Stimulated activated CD4-positive, alpha-beta T cell treated with anti-CD3 and anti-CD28 coated beads, Interleukin-4, amount 100 ng/mL, for 4 hours (primary cell): ENCODE measurements at places on chromosomes 1 and 21.

DNA sequence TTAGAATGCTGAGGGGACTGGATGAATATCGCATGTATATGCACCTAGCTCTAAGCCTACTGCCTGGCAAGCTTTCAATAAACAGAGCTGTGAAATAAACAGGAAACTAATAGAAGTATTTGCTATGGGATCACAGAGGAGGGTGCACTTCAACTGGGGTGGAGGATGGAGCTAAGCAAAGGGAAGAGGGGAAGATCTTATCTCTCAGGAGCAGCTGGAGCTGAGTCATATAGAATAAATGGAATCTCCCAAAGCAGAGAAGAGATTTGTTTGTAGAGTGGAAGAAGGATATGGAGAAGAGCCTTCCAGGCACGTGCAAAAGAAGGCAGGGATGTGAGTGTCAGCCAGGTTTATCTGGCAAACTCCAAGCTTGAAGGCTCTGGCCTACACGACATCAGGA lies 17.0 kb upstream of the KCNA10 start:
- DNase-seq = no peak

- DNase-seq = no peak
Measured at GRCh38 chr1:171984850-171985485, 143.7 kb downstream of the DNM3 start.

- no peak for DNase-seq
Measured at GRCh38 chr1:52153010-52153409, 11.1 kb downstream of the ZFYVE9 start.

GRCh38 chr1:51623025-51623424 lies 6.1 kb downstream of the OSBPL9 start:
- DNase-seq = no peak

DNA sequence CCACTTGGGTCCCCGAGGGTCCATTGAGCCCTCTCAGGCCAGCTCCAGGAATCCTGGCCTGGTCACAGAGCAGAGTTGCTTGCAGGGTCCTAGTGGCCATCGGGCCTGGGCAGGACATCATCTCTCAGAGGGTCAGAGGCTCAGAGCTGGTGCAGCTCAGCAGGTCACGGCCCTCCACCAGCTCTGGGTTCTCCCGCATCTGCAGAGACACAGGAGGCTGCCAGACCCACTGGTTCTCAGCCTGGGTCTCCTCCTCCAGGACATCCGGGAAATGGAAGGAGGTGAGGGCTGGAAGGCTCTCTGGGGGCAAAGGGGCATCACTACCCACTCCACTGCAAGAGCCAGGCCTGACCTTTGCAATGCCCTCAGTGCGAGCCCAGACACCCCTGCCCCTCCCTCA lies 6.5 kb downstream of the TMEM54 start:
- DNase-seq = no peak

DNA sequence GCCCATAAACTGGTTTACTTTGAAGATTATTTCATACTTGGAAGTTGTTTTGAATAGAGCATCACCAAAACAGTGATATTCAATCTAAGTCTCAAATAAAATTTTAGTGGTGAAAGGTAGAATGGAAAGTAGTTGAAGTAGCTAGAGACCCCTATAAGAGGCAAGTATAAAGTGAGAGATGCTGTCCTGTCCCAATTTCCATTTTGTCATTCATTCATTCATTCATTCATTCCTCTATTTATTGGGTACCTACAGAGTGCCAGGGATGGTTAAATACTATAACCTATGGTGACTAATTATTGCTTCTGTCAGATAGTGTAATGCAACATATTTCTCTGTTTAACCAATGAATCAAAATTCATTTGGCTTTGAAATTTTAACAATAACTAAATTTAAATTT lies 32.7 kb downstream of the RRAGC start:
- no peak for DNase-seq

- DNase-seq = no peak
Measured at GRCh38 chr1:85660541-85660940, 47.7 kb downstream of the ZNHIT6 start.

- no peak for DNase-seq
Measured at GRCh38 chr1:224373008-224373590, 16.4 kb downstream of the CNIH4 start.

GRCh38 chr1:115432061-115432460 lies 94.0 kb upstream of the NGF start:
- DNase-seq = no peak

DNA sequence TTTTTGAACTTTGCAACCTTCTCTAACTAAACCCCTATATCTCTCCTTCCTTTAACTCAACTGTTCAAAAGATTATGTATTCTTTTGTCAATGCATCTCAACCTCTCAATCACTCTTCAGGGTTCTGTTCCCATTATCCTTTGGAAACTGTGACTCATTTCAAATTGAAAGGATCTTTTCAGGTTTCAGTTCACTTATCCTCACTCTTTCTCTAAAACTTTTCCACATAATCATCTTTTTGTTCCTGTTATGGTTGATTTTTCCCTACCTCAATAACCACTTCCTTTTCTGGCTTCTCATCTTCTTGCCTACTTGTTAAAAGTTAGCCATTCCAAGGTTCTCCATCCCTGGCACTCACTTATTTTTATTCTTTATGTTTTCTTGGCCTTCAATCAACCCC lies 56.2 kb upstream of the NUF2 start:
- no peak for DNase-seq

- no peak for DNase-seq
Measured at GRCh38 chr1:11194407-11195176, 5.4 kb downstream of the ANGPTL7 start.

GRCh38 chr1:224168859-224169380 lies 14.1 kb upstream of the DEGS1 start:
- DNase-seq = no peak

GRCh38 chr21:15895142-15896106 lies 165.6 kb downstream of the USP25 start:
- DNase-seq = no peak

GRCh38 chr1:79929356-79929755 lies 922.8 kb upstream of the ADGRL4 start:
- DNase-seq = no peak

DNA sequence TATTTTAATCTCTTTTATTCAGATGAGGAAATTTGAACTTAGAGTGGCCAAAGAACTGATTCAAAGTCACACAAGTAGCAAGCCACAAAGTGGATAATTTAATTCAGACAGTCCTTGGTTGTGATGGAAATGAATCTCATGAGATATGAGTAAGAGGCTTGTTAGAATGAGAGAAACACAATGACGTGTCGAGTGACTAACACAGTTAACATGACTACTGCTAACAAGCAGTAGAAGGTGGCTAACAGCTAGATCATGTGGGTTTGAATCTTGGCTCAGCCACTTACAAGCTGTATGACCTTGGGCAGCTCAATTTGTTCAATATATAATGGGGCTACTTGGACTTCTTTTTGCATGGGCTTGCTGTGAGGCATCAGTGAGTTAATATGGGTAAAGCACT lies 104.5 kb upstream of the LMO4 start:
- no peak for DNase-seq

GRCh38 chr1:152026895-152027294 lies 9.9 kb downstream of the S100A11 start:
- DNase-seq = no peak

- DNase-seq = no peak
Measured at GRCh38 chr1:63981408-63981773, 207.6 kb downstream of the ROR1 start.

DNA sequence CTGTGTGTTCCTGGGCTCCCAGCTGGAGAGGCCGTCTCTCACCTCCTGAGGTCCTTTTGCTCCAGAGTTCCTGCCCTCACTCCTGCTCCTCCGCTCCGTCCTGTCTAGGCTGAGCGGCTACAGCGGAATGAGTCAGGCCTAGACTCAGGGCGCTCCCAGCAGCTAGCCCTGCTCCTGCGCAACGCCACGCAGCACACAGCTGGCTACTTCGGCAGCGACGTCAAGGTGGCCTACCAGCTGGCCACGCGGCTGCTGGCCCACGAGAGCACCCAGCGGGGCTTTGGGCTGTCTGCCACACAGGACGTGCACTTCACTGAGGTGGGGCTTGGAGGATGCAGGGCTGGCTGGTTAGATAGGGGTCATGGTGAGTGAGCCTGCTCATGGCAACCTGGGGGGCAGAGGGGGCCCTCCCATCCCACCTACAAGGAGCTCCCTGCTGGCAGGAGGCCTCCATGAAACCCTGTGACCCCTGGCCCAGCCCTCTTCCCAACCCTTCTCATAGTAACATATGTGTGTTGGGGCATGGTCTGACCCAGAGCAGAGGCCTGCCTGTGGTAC lies 15.1 kb downstream of the PSRC1 start:
- DNase-seq = no peak

- no peak for DNase-seq
Measured at GRCh38 chr21:33980276-33980916, 64.8 kb upstream of the ATP5PO start.

DNA sequence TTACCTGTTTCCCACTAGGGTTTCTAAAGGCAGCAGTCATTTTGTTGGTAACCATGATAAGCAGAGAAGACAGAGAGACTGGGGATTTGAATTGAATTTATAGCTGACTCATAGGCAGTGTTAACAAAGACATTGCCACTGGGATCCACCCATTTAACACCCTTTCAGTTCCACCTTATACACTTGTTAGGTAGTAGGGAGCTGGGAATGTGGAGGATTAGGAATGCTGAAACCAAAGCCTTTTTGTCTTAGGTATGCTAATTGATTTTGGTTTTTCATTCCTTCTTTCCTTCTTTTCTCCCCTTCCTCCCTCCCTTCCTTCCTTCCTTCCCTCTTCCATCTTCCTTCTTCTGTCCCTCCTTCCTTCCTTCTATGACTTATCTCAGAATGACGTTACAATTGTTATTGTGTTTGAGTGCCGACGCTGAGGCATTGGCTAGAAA lies 7.5 kb upstream of the EVI5 start:
- DNase-seq = no peak

- DNase-seq = no peak
Measured at GRCh38 chr1:53732912-53733317, 6.0 kb downstream of the GLIS1 start.

GRCh38 chr1:180952657-180953013 lies 39.9 kb downstream of the KIAA1614 start:
- no peak for DNase-seq
